ENCODE measurements at places on chromosomes 1 and 21.

DNA sequence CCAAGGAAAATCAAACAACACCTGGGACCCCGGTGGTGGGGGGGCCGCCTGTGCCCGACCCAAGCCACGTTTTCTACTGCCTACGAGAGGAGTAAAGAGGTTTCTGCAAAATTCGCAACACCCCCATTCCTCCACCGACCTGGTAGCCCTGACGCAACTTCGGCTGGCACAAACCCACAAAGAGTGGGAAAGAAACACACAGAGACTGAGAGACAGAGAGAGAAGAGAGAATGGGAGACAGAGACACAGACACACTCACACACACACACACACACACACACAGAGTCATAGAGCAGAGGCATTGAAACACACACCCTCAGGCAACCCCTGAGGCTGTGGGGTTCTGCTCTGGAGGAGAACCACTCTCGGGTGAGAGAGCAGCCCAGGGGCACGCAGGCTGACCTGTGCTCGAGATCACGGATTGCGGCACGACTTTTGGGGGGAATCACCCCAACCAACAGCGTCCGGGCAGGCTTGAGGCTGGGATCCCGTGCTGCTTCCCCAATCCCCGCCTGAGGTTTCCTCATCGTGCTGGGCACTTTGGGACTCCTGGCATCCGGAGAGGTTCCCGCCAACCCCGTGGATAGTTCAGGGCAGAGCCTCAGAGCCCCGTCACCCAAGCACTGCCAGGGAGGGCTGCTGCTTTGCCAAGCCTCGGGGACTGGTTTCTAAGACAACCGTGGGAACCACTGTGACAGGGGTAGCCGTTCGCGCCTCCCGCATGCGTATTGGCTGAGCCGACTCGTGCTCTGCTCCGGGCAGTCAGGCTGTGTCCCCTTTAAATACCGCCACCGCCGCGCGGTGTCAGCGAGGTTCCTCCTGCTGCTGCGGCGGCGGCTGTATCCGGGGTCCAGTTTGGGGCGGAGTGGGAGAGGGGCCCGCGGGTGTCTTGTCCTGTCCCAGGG, 682.4 kb upstream of the TPTE start:
- no peak for DNase-seq

DNA sequence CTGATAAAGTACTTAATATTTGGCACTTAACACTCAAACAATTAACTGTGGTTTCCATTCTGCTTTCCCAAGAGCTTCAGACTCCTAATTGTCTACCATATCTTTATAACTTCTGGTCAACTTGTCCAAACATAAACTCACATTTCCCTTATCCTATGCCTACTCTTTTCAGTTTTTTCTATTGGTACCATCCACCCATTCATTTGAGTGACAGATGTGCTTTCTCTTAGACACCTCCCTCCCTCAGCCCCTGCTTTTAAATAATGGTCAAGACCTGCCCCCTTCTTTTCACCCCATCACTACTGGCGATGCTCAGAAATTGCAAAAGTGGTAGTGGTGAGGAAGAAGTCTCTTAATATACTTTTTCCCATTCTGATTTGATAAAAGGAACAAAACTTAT, 5.5 kb downstream of the SLC16A4 start:
- DNase-seq = no peak

DNA sequence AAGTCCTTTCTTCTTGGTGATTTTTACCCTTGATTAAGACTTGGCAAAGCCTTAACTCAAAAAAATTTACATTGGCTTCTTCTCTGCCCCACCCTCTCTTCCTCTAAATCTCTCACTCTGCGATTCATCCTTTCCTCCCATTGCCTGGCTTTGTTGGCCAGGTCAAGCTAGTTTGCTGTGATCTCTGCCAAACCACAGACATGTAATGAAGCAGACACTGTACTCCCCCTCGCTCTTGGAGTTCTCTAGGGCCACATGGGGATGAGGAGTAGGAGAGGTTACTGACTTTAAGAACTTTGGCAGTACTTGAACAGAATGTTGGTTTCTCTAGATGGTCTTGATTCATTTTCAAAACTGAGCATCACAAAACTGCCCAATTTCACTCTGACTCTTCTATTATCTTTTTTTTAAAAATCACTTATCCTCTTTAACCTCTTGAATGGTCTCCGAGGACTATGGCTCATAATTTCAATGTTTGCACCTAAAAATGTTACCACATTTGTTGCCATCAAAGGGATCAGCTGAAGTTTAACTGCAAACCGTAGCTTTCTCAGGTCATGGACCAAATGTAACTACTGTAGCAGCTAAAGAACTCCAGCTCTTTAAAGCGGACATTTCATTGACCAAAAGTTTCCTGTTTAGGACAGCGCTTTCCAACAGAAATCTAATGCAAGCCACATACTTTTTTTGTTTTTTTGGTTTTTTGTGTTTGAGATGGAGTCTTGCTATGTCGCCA, 62.7 kb upstream of the IPO9 start:
- peak; percentile 91 for DNase-seq

DNA sequence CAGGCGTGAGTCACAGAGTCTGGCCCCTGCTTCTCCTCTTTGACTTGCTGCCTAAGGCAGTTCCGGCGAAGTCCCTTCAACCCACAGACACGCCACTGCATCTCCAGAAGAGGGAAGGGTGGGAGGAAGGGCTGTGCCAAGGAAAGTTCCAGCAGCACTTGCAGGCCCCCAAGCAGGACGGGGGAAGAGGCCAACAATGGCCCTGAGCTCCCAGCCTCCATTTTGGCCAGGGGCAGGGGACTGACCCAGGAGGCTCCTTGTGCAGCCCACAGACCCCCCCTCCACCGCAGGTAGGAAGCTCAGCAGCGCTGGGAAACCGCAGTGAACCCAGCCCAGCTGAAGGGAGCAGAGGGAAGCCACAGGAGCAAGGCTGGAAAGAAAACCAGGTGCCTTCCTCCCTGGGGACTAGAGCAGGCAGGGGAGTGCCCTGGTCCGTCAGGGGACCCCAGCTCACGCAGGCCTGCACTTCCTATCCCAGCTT, 35.4 kb downstream of the ACOT7 start:
- DNase-seq = no peak

GRCh38 chr1:34131396-34132160, 33.5 kb downstream of the CSMD2 start:
- no peak for DNase-seq

GRCh38 chr1:79741720-79742421, 735.3 kb upstream of the ADGRL4 start:
- DNase-seq = no peak

- DNase-seq = no peak
These were observed 9.1 kb upstream of the LCE2D start for GRCh38 chr1:152654110-152654509.

- no peak for DNase-seq
These were observed 72.7 kb downstream of the BACH1 start for GRCh38 chr21:29371464-29371863.

- DNase-seq = no peak
These were observed 38.7 kb downstream of the SLC9A1 start for GRCh38 chr1:27116232-27116631.

DNA sequence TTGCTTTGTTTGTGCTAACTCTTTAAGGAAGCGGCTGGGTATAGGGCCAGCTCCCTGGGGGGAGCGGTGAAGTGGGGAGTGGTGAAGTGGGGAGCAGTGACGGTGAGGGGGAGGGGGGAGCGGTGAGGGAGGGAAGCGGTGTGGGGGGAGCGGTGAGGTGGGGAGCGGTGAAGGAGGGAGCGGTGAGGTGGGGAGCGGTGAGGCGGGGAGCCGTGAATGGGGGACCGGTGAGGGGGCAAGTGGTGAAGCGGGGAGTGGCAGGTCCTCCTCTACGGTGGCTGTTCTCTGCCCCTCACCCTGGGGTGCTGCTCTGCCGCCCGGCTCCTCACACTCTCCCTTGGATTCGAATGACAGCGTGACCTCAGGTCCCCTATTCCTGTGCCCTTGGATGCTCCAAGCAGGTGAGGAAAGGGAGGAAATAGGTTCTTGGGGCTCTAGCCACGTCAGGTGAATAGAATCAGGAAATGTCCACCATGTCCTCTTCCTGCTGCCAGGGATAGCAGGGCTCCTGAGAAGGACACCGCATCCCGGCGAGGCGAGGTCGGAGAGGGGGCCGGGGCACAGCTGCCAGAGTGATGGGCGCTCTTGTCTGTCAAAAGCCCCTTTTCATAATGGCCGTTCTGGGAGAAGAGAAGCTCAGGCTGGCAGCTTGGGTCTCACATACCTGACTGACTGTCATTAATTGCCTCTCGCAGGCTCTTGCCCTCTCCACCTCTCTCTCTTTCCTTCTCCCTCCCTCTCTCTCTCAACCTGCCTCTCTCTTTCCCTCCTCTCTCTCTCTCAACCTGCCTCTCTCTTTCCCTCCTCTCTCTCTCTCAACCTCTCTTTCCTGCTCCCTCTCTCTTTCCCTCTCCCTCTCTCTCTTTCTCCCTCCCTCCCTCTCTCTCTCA, 134.2 kb downstream of the PGBD5 start:
- DNase-seq = no peak

DNA sequence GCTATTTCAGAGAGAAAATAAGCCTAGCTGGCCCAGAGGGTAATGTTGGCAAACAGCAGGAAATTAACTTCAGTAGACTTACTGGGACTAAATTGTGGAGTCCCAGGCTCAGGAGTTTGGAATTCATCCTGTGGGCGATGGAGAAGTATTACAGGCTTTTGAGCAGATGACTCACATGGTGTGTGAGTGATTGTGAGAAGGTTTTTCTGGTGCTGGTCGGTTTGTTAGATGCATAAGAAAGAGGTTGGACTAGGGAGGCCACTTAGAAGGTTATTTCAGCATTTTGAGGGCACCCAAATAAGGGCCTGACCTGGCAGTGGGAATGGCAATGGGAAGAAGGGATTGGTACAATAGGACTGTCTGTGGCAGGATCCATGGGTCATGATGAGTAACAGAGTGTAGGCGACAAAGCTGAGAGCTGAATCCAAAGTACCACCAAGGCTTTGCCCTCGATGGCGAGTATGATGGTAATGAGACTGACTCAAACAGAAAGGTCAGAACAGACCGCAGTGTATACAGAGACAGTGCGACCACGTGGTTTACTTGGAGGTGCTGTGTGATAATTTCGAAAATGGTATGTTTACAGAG, 69.2 kb upstream of the KIF26B start:
- DNase-seq = peak; percentile 92

- DNase-seq = no peak
These were observed 20.3 kb upstream of the ARF1 start for GRCh38 chr1:228062085-228062791.

DNA sequence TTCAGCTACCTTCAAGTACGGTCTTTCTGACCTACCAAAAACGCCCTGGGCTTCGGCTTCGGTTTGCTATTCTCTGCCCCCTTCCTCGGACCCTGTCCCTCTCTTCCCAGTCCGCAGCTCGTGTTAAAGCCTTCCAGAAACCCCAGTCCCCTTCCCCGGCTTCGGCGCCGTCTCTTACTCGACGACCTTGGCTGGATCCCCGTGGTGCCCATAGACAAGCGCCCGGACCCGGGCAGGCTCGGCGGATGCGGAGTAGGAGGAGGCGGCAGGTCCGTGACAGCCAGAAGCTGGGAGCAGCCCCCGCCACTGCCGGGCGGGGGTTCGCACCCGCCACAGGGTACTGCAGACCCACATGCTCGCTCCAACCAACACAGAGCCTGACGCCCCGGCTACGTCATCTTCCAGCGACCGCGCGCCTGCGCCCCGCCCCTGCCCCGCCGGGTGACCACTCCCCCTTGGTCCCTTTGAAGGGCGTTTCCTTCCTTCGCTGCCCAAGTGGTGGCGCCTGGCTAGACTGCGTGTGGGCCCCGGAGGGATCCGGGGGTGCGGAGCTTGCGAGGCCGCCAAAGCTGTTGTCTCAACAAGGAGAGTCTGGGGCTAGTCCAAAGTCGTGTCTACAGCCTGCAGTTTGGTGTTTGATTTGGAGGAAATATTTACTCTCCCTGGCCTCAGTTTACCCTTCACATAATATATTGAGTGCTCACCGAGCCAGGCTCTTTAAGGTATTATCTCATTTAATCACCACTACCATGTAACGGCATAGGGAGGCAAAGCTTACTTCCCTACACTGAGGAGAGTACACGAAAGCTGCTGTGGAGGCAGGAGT, at the start of gene MECR:
Gene MECR, minus strand, starts transcription at position 382 of the 826 bp plus-strand sequence. Its CDS starts 28 bp downstream, at position 354.
- DNase-seq = no peak

- DNase-seq = no peak
These were observed 56.7 kb downstream of the PTGS2 start for GRCh38 chr1:186623551-186623950.

DNA sequence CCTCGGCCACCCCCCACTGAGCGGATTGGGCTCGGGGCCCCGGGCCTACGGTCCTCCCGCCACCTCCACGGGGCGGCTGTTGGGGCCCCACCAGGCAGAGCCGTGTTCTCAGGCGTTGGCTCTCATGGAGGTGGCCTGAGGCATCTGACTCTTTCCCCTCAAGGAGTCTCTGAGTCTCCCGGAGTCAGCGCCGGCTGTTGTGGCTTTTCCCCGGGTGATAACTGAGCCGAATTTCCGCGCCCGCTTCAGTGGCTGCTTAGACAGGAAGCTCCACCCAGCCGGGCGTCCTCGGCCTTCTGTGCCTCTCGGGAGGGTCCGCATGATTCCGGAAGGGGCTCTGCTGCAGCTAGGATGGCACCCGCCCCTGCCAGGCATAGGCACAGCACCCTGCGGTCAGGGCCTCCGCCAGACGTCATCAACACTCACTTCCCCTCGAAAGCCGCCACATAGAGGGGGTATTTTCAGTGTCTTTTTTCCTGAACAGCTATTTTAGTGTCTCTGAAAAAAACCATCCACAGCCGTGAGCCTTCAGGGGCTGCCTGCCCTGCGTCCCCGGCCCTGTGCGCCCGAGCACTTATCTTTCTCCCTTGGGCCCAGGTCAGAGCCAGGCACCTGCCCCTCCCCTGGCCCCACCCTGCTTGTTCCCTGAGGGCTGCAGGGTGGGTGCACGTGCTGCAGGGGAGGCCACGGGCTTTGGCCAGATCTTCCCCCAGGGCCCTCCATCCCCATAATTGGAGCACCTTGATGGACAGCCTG, 72.9 kb downstream of the SKI start:
- DNase-seq = no peak

GRCh38 chr1:200314085-200314750, 95.6 kb downstream of the ZNF281 start:
- peak; percentile 93 for DNase-seq

DNA sequence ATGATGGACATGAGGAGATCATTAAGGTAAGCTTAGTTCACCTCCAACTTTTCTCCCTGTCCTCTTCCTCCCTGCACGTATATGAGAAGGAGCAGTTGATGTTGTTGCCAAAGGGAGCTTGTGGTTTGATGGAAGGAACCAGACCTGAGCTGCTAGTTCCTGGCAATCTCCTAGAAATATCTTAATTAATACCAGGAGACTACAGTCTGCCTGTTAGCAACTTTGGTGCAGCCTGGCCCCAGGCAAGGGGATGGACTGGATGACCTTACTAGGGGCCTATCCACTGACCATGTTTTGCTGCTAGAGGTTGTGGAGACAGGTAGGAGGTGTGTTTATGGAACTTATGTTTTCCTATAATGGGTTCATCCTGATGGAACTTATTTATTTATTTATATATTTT, 22.6 kb downstream of the TUFT1 start:
- no peak for DNase-seq

- DNase-seq = no peak
These were observed 30.4 kb downstream of the VAV3 start for GRCh38 chr1:107934578-107934977.

GRCh38 chr1:206662396-206663092, 22.2 kb upstream of the MAPKAPK2 start:
- no peak for DNase-seq

All from AG04449 (cell line).